ENCODE measurements at places on chromosomes 5 and 9.
A peak's percentile ranks its signal among the peaks of the same experiment; 100 is the strongest.

DNA sequence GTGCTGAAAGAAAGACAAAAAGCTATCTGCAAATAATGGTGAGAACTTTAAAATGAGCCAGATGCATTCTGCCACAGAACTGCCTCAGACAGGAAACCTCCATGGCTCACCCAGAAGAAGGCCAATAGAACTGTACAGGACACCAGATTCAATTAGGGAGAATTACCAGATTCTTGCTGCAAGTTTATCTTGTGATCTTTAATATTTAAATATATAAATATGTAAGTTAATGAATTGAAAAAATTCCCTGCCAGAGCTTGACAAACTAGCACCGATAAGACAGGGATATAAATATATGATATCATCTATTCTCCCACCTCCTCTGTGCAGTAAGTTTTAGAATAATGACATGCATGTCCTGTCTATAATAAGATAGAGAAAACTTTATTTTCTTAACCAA lies 252.8 kb downstream of the PLK2 start:
- no peak for DNase-seq

DNA sequence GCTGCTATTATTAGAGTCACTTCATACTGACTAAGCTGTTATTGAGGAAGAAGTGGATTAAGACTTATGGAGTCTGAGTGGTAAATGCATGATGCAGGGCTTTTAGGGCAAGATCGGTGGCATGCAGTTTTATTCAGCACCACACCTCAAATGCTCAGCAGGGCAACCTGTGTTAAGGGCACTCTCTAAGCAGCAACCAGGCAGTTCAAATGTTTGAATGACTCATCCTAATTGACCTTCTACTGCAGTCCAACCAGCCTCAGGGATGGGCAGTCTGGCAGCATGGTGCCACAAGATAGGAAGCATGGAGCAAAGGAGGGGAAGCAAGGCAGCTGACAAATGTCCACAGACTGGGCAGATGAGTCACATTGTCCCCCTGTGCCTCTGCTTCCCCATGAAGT lies 80.2 kb upstream of the MIER3 start:
- peak; percentile 49 for DNase-seq

DNA sequence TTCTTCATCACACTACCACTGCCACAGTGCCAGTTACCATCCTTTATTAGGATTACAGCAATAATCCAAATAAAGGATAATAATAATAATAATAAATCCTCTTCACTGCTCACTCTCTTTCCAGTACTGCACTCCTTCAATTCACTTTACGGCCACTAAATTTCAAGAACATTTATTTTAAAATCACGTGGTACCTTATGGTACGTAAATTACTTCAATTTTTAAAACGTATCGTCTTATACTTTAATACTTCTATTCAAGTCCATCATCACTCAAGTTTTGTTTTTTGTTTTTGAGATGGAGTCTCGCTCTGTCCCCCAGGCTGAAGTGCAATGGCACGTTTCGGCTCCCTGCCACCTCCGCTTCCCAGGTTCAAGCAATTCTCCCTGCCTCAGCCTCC lies 36.5 kb downstream of the PTBP3 start:
- DNase-seq = no peak

DNA sequence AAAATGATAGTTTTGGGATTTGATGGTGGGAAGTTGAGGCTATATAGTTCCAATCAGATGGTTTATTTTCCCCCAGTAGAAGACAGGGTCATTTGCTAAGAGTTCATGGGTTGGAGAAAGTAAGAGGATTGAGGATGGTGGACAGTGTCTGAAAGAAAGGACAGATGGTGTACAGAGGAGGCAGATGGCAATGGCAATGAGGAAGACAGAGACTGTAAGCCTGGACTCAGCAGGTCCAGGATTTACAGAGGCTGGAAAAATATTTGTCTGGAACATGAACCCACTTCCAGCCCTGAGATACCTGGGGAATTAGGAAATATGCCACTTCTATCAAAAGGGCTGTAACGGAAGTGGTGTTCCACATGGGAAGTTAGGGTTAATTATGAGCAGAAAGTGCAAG lies 84.5 kb downstream of the PCSK1 start:
- no peak for DNase-seq
